ENCODE measurements at places on chromosomes 6 and 20. TPM values are rescaled to one million over a fixed set of nuclear protein-coding genes. Genes with fewer than 3 reads are reported as not detected.

Gene OPN5
- total RNA-seq = not detected

GRCh38 chr6:11033825-11034224 is 10.3 kb downstream of the ELOVL2 start:
- no peak for DNase-seq

DNA sequence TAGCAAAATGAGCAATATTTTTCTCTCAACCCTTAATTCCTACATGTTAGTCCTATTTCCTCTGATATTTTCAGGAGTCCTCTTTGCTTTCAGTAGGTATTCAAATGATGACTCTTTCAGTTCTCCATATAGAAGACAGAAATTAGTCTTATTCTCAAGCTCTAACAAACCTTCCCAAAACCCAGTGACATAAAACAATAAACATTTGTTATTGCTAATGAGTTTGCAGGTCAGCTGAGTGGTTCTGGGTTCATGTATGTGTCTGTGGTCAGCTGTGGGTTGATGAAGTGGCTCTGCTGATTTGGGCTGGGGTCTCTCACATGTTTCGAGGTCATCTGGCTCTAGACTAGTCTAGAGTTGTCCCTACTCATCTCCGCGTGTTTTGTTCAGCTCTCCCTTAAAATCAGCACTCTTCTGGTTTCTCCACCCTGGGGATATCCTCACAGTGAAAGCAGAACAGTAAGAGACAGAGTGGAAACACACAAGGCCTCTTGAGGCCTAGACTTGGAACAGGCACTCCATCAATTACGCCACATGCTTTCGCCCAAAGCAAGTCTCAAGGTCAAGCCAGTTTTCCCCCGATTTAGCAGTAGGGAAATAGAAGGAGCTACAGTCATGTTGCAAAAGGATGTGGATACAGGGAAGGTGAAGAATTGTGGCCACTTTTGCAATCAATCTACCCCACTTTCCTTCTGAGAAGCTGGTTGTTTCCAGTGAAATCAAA is 273.0 kb downstream of the PLCB1 start:
- no peak for DNase-seq

GRCh38 chr6:16671302-16672289 is 89.7 kb downstream of the ATXN1 start:
- DNase-seq = no peak

GRCh38 chr20:40868551-40869217 is 159.9 kb upstream of the TOP1 start:
- DNase-seq = no peak

DNA sequence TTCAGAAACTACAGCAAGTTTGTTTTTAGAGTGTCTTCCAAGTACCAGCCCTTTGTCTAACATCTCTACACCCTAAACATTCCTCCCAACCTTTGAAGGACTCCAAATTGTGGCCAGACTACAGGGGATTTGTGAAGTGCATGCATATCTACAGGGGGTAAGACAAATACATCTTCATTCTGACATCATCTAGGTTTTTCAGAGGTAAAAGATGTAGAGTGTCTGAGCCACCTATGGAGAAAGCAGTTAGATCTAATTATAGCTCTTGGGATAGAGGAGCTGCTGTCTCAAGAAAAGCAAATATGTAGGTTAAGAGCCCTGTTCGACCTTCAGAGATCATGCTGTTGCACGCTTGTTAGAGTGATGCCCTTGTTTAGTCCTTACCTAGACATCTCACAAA is 617.7 kb upstream of the AGPAT4 start:
- no peak for DNase-seq

Gene RPP21
- 22.8 TPM for total RNA-seq

Gene CDYL
- 51.9 TPM for total RNA-seq

Gene MYMX
- 11.6 TPM for total RNA-seq

GRCh38 chr6:94005835-94006234 is 586.5 kb upstream of the EPHA7 start:
- DNase-seq = no peak

- DNase-seq = no peak
Observed at GRCh38 chr6:110527516-110527915, 51.1 kb upstream of the SLC22A16 start.

Gene KIF25
- total RNA-seq = 0.93 TPM

- no peak for DNase-seq
Observed at GRCh38 chr20:4225745-4226144, 210.4 kb upstream of the RNF24 start.

- no peak for DNase-seq
Observed at GRCh38 chr6:127102299-127102698, 16.2 kb upstream of the RSPO3 start.

DNA sequence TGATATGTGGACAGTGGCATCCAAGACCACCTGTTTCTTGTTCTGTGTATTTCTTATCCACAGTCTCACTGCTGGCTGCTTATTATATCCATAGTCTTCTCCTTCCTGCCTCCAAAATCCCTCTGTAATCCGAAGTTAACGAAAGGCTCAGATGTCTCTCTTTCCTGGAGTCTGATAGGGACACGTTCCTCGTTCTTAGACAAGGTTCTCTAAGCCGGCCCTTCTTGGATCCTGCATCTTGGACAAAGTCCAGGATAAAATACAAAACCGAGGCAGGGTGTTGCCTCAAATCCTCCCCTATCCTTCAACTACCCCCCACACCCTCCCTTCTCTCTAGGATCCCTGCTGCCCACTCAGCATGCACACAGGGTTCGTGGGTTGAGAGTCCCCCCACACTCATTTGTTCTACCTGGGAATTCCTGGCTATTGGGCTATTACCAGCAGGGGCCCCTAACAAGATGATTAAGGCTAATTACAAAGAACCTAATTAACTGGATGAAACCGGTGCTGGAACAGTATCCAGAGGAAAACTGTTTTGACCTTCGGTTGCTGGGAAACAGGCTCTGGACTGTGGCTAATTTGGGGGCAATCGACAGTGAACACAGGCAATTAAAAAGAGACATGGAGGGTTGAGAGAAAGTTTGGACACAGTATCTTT is 32.7 kb upstream of the MRPS10 start:
- DNase-seq = no peak

GRCh38 chr6:89215391-89215790 is 1.8 kb downstream of the GABRR1 start:
- no peak for DNase-seq

- DNase-seq = no peak
Observed at GRCh38 chr6:2507521-2508037, 243.1 kb downstream of the MYLK4 start.

- DNase-seq = no peak
Observed at GRCh38 chr6:39327507-39327906, 5.0 kb upstream of the KCNK16 start.

Gene CD24
- total RNA-seq = 2.1 TPM

DNA sequence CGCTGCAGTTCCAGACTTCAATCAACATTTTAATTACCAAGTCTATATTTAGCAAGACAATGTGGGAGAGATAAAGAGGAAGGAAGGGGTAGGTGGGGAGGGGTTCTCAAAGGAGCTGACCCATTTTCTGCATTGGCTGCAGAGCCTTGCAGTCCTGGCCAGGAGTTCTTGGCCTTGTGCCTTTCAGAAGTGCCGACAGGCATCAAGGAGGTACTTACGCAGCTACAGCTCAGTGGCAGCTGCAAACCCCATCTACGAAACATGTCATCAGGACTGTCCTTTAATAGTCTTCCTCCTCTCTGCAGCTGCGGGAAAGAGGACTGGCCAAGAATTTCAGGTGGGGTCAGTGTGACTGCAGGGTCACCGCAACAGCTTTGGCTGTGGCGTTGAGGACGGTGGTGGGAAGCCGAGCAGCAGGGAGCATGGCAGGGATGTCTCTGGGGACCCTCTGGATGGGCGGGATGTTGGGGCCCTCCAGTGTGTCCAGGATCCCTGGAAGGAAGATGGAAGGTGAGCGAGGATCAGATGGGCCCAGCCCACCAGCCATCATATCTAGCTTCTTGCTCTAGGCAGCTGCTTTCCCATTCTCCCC is 1.8 kb upstream of the LRRC73 start:
- no peak for DNase-seq

DNA sequence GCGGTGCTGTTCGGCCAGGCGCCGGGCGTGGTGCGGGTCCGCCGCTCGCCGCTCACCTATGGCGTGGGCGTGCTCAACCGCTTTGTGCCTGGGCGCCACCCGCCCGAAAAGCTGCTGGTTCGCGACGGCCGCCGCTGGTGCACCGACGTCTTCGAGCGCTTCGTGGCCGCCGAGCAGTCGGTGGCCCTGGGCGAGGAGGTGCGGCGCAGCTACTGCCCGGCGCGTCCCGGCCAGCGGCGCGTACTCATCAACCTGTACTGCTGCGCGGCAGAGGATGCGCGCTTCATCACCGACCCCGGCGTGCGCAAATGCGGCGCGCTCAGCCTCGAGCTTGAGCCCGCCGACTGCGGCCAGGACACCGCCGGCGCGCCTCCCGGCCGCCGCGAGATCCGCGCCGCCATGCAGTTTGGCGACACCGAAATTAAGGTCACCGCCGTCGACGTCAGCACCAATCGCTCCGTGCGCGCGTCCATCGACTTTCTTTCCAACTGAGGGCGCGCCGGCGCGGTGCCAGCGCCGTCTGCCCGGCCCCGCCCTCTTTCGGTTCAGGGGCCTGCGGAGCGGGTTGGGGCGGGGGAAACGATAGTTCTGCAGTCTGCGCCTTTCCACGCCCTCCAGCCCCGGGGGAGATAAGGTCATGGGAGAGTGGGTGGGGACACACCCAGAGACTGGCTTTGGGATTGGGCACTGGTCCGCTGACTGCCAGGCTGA is 15.7 kb downstream of the ADISSP start:
- DNase-seq = no peak

DNA sequence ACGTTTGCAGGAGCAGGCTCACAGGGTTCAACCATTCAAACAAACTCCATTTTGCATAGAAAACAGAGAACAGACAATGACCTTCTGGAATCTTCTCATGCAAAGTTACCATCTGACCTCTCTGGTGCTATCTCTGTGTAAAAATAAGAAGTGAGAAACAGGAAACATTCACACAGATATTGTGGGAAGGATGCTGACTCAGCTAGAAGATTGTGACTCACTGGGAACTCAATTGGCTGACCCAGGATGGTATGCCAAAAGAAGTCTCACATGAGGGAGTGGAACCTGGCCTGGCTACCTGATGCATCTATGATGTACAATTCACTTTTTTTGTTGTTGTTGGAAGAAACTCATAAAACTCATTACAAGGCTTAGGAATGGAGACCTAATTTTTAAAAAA is 61.1 kb upstream of the TBX18 start:
- DNase-seq = no peak

DNA sequence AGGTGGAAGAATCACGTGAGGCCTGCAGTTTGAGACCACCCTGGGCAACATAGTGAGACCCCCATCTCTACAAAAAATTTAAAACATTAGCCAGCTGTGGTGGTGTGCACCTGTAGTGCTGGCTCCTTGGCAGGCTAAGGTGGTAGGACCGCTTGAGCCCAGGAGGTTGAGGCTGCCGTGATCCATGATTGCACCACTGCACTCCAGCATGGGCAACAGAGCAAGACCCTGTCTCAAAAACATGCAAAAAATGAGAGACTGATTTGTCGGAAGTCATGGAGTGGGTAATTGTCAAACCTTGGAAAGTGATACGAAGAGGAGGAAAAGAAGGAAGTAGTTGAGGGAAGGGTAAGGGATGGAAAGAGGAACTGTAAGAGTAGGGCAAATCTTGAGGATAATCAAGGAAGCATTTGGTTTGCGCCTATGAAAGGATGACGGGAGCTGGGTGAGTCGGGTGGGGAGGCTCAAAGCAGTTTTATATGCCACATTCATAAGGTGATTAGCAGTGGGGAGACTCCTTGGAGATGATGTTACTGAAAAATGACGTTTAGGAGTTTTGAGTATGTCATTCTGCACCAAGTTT is 14.5 kb downstream of the L3MBTL3 start:
- no peak for DNase-seq

Gene FKBP1A
- total RNA-seq = 384 TPM

DNA sequence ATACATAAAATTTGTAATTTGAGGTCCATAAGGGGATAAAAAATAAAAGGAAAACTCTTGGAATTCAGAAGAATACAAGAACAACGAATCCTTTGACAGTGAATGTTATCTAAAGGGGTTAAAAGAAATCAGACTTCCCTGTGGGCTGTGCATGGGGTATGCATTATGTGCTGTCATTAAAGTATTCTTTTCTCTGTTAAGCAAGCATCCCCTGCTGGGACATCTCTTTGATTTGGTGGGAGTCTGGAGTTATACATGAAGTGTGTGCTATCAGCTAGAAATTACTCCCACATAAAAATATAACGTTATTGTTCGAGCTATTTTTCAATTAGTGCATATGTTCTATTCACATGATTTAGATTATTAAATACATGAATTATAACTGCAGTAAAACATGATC is 195.2 kb downstream of the CENPW start:
- DNase-seq = no peak

DNA sequence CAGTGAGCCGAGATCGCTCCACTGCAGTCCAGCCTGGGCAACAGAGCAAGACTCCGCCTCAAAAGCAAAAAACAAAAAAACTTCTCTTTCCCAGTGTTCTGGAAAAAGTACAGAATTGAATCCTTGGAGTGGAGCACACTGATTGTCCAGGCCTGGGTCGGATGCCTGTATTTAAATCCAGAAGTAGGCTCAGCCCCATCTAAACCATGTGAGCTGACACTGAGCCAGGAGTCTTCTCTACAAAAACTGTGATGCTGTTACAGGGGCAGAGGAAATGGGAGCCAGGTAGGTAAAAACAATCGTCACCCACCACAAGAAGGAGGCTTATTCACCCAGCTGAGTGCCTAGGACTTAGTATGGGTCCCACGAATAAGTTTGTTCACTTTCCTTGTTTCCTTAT is 43.0 kb upstream of the PTPN1 start:
- no peak for DNase-seq

DNA sequence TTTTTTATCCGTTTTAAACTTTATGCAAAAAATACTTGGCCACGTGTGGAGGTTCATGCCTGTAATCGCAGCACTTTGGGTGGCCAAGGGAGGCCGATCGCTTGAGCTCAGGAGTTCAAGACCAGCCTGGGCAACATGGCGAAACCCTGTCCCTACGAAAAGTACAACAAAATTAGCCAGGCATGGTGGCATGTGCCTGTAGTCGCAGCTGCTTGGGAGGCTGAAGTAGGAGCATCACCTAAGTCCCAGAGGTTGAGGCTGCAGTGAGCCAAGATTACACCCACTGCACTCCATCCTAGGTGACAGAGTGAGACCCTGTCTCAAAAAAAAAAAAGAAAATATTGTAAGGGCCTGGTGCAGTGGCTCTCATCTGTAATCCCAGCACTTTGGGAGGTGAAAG is 45.0 kb downstream of the CSE1L start:
- no peak for DNase-seq

GRCh38 chr6:114125576-114125975 is 154.6 kb upstream of the HDAC2 start:
- DNase-seq = no peak

- DNase-seq = no peak
Observed at GRCh38 chr20:34622821-34623451, 54.0 kb downstream of the PIGU start.

DNA sequence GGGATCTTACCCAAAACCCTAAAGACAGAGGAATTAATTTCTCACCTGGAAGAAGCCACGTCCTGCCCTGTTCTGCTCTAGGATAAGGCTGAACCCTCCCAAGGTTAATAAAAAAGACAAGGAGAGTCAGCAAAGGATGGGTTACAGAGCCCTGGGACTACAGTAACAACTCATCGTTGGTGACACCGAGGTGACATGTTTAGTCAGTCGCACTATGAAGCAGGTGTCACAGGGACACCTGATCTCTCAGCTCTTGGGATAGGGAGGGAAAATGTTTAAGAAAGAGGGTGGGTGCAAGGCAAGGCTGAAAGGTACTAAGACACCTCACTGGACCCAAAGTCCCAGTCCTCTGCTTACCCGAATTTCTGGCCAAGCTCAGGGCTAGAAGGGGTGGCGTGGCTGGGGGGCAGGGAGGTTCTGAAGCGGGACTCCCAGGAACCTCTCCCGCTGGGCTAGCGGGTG is 562 bp downstream of the MOCS1 start:
- no peak for DNase-seq

GRCh38 chr6:70375166-70375565 is 38.1 kb upstream of the FAM135A start:
- no peak for DNase-seq

Measured in mesenteric fat pad (tissue), 1 donor.